Activated naive CD4-positive, alpha-beta T cell treated with anti-CD3 and anti-CD28 coated beads, Interleukin-2, amount 50 U/mL, for 16 hours (primary cell): ENCODE measurements at places on chromosomes 13 and 19.

GRCh38 chr19:41691268-41691970 is 3.3 kb upstream of the CEACAM7 start:
- DNase-seq: no peak

DNA sequence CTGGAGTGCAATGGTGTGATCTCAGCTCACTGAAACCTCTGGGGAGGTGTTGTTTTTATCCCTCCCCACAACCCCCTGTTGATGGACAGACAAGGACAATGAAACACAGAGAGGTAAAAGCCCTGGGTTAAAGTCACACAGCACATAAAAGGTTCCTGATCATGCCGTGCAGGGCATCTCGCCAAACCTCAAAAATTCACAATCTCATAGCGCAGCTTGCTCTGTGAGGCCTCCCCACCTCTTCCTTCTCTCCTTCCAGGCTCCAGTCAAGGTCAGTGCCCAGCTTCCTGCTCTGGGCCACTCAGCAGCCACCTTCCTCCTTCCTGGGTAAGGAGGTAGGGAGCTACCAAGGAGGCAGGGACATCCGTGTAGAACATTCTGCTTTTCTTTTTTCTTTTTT is 2.3 kb downstream of the FUT2 start:
- no peak for DNase-seq

- DNase-seq: no peak
Observed at GRCh38 chr13:36549755-36550154, 117.5 kb downstream of the CCNA1 start.

DNA sequence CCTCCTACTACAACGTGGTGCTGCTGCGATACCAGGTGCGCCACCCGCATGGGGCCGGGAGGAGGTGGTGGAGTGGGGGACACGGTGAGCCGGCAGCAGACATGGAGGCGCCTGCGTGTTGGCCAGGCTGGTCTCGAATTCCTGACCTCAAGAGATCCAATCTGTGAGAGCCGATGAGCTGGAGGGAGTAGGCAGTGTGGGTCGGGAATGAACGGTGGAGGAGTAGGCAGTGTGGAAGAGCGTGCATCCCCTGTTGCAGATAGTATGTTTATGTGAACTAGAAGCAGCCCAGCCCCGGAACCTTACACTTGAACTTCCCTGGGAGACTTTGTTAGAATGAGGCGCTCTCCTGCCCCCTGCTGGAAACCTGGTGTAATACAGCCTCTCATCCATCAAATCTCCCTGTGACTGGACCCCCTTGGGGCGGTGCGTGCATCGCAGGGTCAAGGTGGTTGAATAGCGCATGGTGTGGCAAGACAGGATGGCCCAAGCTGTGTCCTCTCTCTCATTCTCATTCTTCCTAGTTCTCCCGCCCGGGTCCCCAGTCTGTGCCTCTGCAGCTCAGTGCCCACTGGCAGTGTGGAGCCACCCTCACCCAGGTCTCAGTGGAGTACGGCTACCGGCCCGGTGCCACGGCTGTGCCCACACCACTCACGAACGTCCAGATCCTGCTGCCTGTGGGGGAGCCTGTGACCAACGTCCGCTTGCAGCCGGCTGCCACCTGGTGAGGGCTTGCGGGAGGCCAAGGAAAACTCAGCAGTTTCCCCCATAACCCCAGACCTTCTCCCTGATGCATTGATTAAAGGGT is 10.5 kb upstream of the B3GNT3 start:
- peak; percentile 71 for DNase-seq

DNA sequence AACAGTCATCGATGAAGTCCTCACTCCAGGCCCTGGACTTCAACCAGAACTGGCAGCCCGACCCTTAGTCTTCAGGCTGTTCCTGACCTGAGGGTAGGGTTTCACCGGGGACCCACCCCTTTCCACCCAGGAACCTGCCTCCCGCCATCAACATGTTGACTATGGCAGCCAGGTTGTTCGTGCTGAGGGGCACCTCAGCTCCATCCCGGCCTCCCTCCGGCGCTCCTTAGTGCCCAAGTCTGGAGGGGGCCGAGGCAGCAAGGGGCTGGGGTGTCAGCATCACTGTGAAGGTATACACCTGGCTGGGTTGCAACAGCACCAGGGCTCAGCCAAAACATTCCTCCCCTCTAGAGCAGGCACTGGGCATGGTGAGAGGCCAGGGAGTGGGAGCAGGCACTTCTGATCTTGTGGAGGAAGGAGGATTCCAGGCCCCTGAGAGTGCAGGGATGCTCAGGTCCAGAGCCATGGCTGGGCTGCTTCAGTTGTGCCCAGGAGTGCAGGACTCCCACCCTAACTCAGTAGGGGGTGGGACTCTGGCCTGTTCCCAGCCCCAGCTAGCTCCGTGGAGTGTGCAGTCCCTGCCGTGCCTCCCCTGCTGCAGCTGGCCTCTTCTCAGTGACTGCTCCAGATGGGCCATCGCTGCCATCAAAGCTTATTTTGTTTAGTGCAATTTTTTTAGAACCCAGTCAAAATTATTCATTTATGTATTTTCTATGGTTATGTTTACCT is 1445.9 kb downstream of the PCDH9 start:
- DNase-seq: no peak

DNA sequence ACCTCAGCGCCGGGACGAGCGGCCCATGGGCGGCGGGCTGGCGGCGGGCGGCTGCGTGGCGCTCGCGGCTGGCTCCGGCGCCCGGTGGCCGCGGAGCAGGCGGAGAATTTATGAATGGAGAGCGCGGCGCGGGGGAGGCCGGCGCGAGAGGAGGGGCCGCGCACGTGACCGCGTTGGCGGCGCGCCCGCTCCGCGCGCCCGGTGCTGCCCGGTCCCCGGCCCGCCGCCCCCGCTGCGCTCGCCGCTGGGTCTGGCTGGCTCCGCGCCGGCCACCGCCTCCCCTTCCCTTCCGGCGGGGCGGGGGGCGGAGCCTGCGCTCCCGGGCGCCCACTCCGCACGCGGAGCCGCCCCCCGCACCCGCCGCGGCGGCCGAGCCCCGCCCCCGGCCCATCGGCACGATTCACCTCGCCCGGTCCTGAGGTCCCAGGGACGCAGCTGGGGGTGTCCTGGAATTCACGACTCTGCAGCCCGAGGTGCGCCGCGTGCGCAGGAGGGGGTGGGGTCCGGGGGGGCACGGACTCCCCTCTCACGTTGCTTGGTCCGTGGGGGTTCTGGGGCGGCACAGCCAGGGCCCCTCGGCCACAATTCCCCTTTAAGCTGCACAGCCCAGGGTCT is at the start of gene CBARP:
Gene CBARP (minus strand): TSS at position 252 of the 615 bp plus-strand sequence. CDS start 1,905 bp downstream, outside the sequence.
- peak; percentile 48 for DNase-seq

GRCh38 chr13:43127827-43128226 is 104.4 kb downstream of the DNAJC15 start:
- no peak for DNase-seq

DNA sequence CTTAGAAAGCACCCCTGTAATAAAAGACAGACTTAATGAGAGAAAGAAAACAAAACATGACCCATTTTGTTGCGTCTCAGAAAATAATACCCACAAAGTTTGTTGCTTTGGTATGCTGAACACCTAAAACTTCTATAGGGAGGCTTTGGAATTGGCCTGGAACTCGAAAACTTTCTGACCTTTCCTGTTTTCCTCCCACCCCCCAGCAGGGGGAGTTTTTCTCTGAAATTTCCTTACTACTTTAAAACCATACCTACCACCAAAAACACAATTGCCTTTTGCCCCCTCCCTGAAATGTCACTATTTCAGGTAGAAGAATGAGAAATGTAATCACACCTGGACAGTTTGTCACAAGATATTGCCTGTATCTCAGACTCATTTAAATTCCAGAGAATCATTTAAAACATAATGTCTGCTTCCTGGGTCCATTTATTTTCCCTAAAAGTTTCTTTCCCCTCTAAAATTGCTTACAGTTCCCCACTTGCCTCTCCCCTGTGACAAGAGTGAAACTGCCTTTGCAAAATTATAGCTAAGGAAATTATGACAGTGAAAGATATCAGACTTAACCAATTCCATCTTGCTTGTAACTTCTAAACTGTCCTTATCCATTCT is 2700.2 kb downstream of the PCDH9 start:
- no peak for DNase-seq

GRCh38 chr13:24491845-24492244 is 20.7 kb downstream of the PARP4 start:
- no peak for DNase-seq

DNA sequence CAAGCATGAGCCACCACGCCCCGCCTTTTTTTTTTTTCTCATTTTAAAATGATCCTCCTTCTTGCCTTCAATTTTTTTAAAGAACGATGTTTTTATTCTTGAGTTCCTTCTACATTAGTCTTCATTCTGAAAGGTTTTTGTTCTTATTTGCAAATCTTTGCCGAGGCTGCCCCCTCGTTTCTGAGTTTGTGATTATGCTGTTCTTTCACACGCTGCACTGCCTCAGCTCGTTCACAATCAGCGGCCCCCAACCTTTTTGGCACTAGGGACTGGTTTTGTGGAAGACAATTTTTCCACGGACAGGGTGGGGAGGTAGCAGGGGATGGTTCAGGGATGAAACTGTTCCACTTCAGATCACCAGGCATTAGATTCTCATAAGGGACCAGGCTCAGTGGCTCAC is 26.6 kb downstream of the ZNF787 start:
- no peak for DNase-seq

- no peak for DNase-seq
Observed at GRCh38 chr19:17673937-17674799, 14.0 kb downstream of the UNC13A start.

- no peak for DNase-seq
Observed at GRCh38 chr13:42350141-42350540, 78.2 kb downstream of the AKAP11 start.

GRCh38 chr19:52196256-52196967 is 6.6 kb downstream of the PPP2R1A start:
- DNase-seq: no peak

- no peak for DNase-seq
Observed at GRCh38 chr13:22014469-22014868, 343.6 kb downstream of the FGF9 start.

GRCh38 chr19:30848636-30849425 is 476.6 kb downstream of the ZNF536 start:
- no peak for DNase-seq

GRCh38 chr13:94822356-94822755 is 110.0 kb upstream of the SOX21 start:
- DNase-seq: no peak

- DNase-seq: no peak
Observed at GRCh38 chr19:49788857-49789256, 22.1 kb downstream of the AP2A1 start.

DNA sequence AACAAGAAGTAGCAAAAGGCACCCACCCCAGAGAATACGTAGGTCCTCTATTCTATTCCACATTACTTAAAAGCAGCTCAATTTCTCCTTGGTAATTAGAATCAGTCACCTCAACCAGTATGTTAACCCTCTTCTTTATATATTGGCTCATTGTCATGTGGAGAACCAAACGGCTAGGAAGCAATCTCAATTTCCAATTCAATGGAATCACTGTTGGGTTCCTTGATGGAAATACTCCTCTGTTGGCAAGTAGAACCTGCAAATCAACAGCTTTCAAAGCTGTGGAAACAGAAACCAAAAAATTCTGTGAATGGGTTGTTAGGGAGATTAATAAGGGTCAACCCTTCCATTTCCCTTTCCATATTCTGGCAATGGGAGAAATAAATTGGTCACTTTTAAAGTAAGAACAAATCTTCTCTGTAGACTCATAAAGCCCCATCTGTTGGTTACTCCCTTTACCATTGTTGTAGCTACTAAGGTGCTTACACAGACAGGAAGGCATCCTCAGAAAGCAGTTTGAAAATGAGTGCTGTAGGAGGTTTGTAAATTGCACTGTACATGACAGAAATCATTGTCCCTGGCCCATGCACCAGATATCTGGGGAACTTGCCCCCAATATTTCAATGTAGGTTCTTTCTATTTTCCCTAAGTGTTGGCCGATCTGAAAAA is 138.6 kb upstream of the UFM1 start:
- no peak for DNase-seq

GRCh38 chr19:43504426-43505185 is at the start of gene PHLDB3:
PHLDB3 (minus strand) TSS chr19:43504746; CDS start chr19:43504118, 628 bp downstream.
- DNase-seq: peak; percentile 59

GRCh38 chr19:33374236-33374714 is 766 bp downstream of the CEBPG start:
- DNase-seq: no peak

GRCh38 chr19:12994701-12995595 is at the start of gene NFIX:
NFIX (plus strand) TSS chr19:12995475; CDS start chr19:12995838, 363 bp downstream.
- DNase-seq: peak; percentile 72

DNA sequence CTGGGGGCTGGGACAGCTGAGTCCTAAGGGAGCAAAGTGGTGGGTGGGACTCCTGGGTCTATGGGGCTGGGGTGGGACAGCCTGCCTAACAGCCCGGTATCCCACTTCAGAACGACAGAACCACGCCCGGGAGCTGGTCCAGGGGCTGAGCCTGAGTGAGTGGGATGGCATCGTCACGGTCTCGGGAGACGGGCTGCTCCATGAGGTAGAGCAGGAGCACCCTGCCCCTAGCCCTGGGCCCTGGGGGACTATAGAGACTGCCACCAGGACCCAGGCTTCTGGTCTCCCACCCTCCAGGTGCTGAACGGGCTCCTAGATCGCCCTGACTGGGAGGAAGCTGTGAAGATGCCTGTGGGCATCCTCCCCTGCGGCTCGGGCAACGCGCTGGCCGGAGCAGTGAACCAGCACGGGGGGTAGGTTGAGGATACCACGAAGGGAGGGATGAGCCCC is 8.6 kb downstream of the SPHK2 start:
- no peak for DNase-seq

GRCh38 chr13:93984876-93985275 is 494.6 kb downstream of the DCT start:
- no peak for DNase-seq

DNA sequence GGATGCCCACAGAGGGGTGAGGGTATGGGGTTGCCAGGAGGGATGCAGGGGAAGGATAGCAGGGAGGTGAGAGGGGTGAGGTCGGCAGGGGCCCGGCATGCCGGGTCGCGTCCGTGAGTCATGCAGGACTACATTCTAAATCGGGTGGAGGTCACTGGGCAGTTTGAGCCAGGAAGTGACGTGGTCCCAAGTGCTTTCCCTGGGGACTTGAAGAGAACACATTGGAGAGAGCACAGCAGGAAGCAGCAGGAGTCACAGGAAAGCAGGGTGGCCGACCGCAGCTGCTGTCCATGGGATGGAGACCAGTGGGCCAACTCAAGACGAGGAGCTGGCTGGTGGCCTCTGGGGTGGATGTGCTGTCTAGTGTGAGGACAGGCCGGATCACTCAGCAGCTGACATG is 92.0 kb upstream of the WASF3 start:
- no peak for DNase-seq

DNA sequence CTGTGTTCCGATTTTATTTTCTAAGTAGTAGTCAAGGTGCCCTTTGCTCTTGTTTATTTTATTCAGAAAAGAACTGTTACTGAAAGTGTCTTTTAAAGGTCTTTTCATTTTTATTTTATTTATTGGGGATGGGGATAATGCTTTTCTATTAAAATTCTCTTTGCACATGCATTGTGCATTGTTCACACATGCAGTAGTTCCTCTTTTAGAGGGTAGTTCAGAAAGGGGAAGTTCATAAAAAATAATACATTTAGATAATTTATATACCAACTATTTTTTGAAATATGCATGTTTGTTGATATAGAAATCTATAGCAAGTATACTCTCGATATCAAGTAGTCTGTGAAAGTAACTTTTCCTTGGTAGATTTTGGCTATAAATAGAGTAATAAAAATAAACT is 3.5 kb downstream of the GPC5 start:
- DNase-seq: no peak

GRCh38 chr19:58021541-58022282 is 12.1 kb upstream of the ZSCAN1 start:
- DNase-seq: peak; percentile 27
